ENCODE measurements at places on chromosomes 6 and 20. TPM values are rescaled to one million over a fixed set of nuclear protein-coding genes. Genes with fewer than 3 reads are reported as not detected.
A peak's percentile ranks its signal among the peaks of the same experiment; 100 is the strongest.

GRCh38 chr20:7463290-7463689, 477.0 kb downstream of the HAO1 start:
- no peak for DNase-seq

DNA sequence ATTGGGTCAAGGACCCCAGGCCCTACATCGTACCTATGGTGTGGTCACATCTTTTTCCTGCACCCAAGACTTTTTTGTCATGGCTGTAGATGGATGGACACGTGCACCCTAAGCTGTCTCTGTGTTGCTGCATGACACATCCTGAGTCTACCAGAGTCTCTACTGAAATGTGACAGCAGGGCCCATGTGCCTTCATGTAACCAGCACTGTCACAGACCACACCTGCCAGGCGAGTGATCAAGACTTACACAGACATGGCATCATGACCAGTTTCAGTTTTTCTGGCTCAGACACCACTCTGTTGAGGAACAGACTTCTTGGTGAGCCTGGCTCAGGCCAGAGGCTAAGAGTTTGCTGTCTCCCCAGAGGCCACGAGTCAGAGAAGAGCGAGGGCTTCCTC, 7.6 kb downstream of the PRND start:
- DNase-seq = no peak

GRCh38 chr6:163014736-163015135, 287.0 kb downstream of the PACRG start:
- no peak for DNase-seq

GRCh38 chr6:11975353-11975977, 36.6 kb upstream of the HIVEP1 start:
- peak; percentile 55 for DNase-seq

Gene SLPI
- 47.4 TPM for total RNA-seq

Gene SNX9
- total RNA-seq = 53.6 TPM

DNA sequence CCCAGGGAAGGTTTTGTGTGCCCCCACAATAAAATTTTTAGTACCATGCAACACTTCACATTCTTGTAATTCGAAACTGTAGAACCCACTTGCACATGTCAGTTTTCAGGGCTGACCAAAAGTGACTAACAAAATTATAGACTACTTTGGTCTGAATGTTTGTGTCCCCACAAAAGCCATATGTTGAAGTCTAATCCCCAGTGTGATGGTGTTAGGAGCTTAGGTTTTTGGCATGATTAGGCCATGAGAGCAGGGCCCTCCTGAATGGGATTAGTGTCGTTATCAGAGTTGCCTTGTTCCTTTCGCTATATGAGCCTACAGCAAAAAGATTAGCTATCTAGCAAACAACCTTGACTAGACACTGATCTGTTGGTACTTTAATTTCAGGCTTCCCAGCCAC, 49.0 kb upstream of the TENT5A start:
- DNase-seq = no peak

Gene RCAN2
- 9.8 TPM for total RNA-seq

Gene CD109
- 2.2 TPM for total RNA-seq

- DNase-seq = peak; percentile 49
Observed at GRCh38 chr6:21935561-21936028, 342.0 kb downstream of the SOX4 start.

DNA sequence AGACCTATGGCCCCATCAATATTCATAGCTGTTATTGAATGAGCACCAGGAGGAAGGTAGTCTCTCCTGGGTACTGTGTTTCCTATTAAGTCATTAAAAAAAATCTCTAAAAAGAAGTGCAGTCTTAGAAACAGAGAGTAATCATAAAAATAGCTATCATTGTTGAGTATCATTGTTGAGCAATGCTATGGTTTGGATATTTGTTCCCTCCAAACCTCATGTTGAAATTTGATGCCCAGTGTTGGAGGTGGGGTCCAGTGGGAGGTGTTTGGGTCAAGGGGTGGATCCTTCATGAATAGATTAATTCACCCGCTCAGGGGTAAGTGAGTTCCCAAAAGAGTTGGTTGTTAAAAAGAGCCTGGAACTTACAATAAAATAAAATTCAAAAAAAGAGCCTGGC, 88.1 kb upstream of the IYD start:
- no peak for DNase-seq

DNA sequence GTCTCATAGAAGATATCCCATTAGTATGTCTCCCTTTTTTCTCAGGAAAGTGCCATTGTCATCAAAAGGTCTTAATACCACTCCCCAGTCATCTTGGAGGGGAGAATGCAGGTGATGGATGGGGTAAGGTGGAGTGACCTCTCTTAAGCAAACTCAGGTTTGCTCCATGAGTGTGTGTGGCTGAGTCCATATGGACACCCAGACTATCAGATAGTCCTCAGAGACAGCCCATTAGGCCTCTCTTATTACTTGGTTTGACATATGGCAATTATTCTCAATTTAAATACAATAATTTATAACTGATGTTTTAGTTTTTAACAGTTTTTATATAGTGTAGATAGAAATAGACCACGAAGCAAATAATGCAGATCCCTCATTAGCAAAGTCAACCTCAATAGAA, 23.2 kb downstream of the LAMA4 start:
- DNase-seq = no peak

- no peak for DNase-seq
Observed at GRCh38 chr6:159943968-159944598, 24.8 kb upstream of the IGF2R start.

GRCh38 chr6:23441808-23442461, 684.1 kb upstream of the NRSN1 start:
- DNase-seq = no peak

Gene SLC2A4RG
- total RNA-seq = 48.0 TPM

GRCh38 chr20:45359406-45360148, 3.4 kb upstream of the SYS1 start:
- DNase-seq = peak; percentile 53

- DNase-seq = no peak
Observed at GRCh38 chr6:136108361-136108945, 141.7 kb downstream of the MTFR2 start.

Gene C20orf173
- not detected for total RNA-seq

DNA sequence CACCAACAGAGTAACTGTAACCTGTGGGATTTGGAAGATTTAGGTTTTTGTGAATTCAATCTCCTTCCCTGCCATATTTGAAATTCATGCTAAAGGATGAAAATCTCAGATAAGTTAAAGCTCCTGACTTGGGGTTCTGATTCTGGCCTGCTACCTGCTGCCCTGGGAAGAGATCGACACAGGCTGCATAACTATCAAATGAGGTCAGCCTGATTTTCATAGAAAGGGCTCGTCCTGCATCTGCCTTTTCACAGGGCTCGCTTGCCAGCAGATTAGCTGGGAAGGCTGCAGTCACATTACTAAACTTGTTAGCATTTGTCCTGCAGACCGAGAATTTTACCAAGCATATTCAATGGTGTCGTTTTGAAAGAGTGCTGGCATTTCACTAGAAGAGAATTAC, 14.6 kb downstream of the GCLC start:
- no peak for DNase-seq

Gene PKHD1
- total RNA-seq = 0.20 TPM

- no peak for DNase-seq
Observed at GRCh38 chr6:20173833-20174792, 38.2 kb downstream of the MBOAT1 start.

DNA sequence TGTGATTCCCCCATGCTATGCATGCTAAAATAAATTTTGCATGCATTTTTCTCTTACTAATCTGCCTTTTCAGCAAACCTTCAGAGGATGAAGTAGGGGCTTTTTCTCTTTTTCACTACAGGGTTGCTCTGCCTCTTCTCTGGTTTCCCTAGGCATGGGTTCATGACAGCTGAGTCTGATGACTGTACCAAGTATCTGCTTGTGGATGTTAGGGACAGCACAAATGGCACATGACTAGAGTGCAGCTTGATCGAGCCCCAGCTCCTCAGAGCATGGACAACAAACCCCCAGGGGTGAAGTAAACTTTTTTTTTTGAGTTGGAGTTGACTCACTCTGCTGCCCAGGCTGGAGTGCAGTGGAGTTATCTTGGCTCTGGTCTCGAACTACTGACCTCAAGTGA, 57.1 kb upstream of the GCM1 start:
- no peak for DNase-seq

Gene GFOD1
- 15.9 TPM for total RNA-seq

Gene FIG4
- 15.3 TPM for total RNA-seq

DNA sequence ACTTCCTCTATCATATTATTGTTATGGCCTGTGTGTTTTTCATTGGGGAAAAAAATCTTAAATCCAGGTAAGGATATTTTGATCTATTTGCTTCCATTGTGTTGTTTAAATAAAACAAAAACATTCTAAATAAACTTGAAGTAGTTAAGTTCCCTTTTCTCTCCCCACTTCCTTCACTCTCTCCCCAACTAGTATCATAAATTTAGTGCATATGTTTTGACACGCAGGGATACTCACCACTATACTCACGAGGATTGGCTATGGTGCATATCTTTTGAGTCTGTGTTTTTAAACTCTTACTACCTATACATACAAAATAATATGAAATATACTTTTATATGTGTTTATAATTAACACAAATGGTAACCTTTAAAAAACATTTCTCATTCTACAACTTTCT, 5.2 kb downstream of the TTLL9 start:
- no peak for DNase-seq

- no peak for DNase-seq
Observed at GRCh38 chr20:4439461-4439860, 282.2 kb upstream of the PRND start.

GRCh38 chr6:112622036-112622435, 274.9 kb downstream of the RFPL4B start:
- no peak for DNase-seq

GRCh38 chr20:60143261-60143842, 185.1 kb downstream of the CDH26 start:
- no peak for DNase-seq

DNA sequence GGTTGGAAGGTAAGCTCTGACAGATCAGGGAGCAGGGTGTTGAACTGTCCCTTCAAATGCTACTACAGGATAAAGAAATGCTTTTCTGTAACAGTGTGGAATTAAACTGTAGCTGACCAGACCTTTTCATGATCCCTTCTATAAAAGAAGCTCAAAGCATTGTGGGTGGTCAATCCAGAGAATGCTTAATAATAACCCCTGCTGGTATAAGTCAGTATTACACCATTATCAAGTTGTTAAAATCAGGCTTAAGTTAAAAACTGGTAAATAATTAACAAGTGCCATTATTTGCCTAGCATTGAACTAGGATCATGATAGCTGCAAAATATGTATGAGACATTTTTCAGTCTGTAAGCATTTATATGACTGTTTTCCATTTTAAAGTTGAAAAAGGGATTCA, 468.9 kb downstream of the PKHD1 start:
- no peak for DNase-seq

Gene DNAAF9
- 5.1 TPM for total RNA-seq

GRCh38 chr6:110255211-110255750, 75.1 kb downstream of the CDC40 start:
- peak; percentile 9 for DNase-seq
